ENCODE measurements at places on chromosomes 7 and 10.

DNA sequence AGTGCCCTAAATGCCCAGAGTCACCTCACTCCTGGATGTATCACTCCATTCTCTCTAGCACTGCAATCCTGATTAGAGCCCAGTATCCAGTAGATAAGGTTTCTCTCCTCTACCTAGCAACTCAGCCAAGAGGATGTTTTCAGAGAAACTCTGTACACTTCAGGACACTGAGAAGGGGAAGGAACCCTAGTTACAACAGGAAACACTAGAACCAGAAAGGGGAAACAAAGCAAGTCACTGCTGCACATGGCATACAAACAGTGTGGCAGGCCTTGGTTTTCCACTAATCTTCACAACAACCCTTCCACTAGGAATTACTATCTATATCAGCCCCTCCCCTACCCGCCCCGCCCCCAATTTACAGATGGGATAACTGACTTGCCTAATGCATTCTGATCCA, 1.6 kb downstream of the FAM204A start:
- no peak for DNase-seq

DNA sequence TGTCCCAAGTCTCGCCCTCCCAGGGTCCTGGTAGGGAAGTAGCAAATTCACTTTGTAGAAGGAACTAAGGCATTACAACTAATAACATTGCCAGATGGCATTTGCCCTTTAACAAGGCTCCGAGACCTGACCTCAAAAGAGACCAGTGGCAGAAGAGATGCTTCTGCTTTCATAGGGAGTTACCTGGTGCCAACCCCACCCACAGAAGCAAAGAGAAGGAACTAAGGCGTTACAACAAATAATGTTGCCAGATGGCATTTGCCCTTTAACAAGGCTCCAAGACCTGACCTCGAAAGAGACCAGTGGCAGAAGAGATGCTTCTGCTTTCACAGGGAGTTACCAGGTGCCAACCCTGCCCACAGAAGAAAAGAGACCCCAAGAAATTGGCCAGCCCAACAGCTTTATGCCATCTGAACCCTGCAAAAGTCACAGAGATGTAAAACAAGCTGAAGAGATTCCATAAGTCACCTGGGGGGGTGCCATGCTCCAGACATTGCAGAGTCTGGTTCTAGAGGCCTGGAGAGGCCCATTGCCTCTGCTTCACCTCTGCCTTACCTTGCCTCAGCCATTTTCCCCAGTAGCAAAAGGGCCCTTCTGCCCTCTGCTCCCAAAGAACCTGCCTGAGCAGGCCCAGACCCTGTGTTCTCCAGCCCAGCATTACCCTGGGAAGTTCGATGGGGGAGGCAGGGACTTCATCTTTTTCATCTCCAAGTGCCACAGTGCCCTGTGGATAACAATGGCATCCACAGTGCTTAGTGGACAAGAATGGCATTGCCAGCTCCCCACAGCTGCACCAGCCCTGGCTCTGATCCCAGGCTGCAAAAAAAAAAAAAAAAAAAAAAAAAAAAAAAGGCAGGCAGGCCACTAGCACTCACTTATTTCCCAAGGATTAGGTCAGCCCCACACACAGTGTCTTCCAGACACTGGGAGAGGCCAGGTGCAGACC, 179.5 kb upstream of the PLXNA4 start:
- peak; percentile 72 for DNase-seq

GRCh38 chr7:31633467-31633866, 53.5 kb upstream of the PPP1R17 start:
- no peak for DNase-seq

DNA sequence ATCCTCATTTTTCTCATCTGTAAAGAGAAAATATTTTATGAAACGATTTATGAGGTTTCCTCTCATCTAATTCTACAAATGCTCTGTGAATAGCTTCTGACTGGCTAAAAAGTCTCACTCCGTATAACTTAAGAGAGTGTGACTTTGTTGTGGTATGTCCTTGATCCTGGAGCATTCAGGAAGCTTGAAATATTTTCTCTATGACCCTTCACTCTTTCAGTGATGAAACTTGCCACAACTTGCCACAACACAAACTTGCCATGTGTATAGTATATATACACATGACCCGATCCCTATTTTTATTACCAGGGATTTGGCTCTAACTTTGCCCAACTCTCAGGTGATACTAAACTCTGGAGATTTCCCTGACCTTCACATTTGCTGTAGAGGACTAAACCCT, 74.1 kb downstream of the TES start:
- DNase-seq, result no peak

- no peak for DNase-seq
Observed at GRCh38 chr10:35150308-35150707, 23.7 kb downstream of the CREM start.

DNA sequence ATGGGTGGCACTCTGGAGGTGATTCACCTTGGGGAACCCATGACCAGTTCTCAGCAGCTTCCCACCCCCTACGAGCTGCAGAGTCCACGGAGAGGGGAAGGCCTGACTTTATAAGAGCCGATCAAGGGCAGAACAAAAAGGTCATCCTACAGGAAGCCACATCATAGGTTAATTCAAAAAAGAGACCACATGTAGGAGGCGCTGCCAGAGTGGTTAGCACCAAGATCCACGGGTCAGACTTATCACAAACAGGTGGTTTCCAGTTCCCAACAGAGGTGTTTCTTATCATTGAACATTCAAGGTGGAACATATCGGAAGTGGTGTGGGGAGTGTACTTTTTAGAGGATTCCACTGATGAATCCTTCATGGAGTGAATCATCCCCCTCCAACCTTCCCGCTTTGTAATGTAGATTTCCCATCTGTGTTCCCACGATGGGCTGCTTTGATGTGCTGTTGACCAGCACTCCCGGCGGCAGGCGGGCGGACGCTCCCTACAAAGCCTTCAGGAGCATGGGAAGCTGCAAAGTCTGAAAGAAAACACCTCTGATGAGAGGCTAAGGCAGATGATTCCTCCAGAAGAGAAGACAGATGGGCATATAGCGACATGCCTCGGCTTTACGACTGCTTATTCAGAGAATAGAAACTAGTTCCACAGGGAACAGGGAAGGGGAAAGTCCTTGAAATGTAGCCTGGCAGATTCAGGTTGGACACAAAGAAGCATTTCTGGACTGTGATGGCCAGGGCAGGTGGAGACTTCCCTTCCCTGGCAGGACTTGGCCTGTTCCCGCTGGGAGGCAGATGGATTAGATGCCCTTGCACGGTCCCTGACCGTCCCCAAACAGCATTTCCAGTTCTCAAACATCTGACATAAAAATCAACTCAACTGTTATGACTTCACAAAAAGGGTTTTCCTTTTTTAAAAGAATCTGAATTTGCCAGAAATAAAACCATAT, 66.5 kb downstream of the AFAP1L2 start:
- DNase-seq, result no peak

- no peak for DNase-seq
Observed at GRCh38 chr10:119652361-119652730, 1.2 kb downstream of the BAG3 start.

DNA sequence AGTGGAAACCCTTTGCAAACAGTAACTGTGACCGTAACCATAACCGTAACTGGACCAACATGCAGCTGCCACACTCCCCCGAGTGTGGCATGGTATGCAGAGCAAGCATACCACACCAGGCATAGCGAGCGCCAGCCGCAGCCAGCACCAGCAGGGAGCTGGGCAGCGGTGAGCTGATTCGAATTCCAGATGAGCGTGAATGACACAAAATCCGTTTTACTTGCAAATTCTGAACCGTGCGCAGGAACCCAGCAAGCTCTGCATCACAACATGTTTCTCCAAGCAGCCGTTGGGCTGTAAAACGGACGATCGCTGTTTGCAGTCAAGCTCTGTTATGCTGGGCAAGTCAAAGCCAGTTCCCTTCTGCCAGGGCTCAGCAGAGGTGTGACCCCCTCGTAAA, 111.1 kb downstream of the OAT start:
- no peak for DNase-seq

DNA sequence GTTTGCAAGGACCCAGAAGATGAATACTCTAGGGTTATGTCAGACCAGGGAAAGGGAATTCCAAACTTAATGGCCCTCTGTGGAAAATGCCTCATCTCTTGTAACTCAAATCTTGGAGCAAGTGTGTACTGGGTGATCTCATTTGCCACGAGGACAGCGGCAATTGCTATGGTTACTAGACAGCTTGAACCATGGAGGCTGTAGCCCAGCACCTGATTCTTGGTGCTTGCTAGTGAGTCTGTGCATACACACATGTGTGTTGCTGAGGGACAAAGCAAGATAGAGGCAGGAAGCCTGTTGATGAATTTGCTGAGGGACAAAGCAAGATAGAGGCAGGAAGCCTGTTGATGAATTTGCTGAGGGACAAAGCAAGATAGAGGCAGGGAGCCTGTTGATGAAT, 58.6 kb upstream of the FEZF1 start:
- DNase-seq, result no peak

DNA sequence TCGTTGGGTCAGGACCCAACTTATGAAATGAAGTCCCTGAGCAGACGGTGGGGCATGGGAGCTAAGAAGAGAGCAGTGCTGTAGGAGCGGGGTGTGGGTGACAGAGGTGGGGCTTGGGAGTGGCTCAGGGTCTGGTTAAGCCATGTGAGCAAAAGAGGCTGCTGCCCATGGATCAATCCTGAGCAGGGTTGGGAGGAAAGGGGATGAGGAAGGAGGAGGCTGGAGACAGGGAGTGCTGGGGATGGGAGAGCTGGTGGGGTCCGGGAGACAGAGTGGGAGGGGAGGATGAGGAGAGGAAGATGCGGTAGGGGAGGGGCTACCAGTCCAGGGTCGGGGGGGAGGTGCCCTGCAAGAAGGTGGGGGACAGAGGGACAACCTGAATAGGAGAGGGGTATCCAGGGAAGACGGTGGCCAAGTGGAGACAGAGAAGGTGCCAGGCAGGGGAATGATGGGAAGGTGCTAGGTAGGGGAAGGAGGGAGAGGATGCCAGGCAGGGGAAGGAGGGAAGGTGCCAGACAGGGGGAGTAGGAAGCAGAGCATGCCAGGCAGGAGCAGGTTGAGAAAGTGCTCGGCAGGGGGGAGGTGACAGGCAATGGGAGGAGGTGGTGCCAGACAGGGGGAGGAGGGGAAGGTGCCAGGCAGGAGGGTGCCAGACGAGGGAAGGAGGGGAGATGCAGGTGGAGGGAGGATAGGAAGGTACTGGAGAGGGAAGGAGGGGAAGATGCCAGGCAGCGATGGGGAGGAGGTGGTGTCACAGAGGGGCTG, 27.5 kb upstream of the SMARCD3 start:
- DNase-seq, result peak; percentile 4

- DNase-seq, result no peak
Observed at GRCh38 chr10:113316506-113316905, 236.3 kb upstream of the HABP2 start.

DNA sequence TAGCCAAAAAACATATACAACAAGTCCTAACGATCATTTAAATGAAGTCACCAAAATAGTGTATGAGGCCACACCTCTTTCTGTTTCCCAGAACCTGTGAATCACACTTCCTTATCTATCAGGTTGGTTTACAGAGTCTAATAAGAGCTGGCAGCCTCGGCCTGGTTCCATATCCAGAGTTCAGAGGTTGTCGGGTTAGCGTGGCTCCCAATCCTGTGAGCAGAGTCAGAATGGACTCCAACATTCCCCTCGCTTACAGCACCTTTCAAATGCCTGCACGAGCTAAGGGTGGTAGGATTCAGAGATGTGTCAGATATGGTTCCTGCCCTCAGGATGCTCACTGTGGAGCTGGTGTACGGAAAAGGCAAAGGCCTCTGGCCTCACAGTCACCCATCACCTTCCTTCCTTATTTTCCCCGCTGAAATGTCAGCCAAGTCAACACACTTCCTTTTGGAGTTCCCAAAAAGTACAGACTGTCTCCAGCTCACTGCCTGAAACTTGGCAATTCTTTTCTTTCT, 6.0 kb downstream of the IL15RA start:
- no peak for DNase-seq

DNA sequence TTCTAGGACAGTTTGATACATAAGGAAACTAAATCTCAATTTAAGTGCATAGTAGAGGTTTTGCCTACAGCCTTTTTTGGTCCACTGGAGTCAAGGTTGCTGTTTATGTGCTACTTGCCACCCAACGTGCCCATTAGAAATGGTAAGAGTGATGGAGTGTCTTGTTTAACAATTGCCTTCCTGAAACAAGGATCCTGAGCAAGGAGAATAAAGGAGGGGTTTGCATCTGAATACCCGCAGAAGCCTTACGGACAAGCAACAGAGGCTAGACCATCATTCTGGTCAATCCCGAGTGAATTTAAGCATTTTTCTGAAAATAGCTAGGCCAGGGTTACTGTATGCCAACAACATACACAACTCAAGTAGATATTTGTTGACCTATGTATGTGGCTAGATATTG, 63.6 kb downstream of the MARCHF5 start:
- DNase-seq, result no peak

DNA sequence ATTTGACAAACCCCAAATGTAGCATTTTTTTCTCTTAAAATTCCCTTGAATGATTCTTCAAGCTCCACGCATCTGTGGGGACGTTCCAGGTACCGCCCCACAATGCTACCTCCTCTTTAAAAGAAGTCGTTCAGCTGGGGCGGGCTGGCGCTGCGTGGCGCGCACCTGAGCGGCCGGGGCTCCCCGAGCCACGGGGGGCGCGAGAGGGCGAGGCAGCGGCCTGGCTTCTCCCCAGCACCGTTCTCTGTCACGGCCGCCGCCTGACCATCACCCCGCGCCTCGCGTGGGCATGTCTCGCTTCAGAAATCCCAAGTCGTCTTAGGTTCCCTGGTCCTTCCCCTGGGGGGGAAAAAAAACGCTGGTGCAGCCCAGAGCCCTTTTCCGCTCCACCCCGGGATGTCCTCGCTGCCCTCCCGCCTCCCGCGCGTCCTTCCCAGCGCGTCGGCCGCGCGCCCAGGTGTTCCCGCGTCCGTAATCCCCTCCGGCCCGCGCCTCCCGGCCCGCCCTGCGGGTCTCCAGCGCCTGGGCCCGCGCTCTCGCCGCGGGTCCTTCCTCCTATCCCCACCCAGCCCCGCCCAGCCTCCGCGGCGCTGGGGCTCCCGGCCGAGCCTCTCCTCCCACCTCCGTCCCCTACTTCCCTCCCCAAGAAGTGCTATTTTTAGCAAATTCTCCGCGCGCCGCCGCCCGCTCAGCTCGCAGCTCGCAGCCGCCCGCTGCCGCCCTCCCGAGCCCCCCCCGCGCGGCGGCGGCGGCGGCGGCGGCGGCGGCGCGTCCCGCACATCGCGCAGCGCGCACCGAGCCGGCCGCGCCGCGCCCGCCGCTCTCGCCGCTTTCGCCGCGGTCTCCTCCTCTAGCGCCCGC, 58.7 kb upstream of the PRPS1L1 start:
- no peak for DNase-seq

GRCh38 chr7:29946428-29947186, 43.0 kb downstream of the SCRN1 start:
- peak; percentile 25 for DNase-seq

GRCh38 chr7:133550811-133551210, 297.9 kb downstream of the EXOC4 start:
- DNase-seq, result no peak

- DNase-seq, result no peak
Observed at GRCh38 chr10:60459701-60460457, 70.2 kb upstream of the ANK3 start.

DNA sequence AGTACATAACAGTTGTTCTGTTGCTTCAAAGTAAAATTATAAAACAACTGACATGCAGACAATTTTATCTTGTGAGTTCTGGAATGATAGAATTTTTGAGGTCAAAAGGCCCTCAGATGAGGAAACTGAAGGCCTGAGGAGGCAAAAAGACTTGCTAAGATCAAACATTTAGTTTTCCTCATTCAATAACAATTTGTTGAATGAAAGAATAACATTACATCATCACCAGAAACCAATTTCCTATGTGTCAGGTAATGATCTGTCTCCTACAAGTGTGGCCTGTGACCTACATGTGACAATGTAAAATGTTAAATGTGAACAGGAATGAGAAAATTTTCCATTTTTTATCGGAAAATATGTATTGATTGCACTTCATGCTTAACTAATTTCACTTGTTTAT, 16.6 kb upstream of the ASB4 start:
- DNase-seq, result no peak
